Stimulated activated CD4-positive, alpha-beta T cell treated with anti-CD3 and anti-CD28 coated beads, TNF-alpha, amount 100 ng/mL, for 48 hours (primary cell): ENCODE measurements at places on chromosomes 1 and 21.

- no peak for DNase-seq
Measured at GRCh38 chr1:53047737-53048736, 14.0 kb upstream of the PODN start.

DNA sequence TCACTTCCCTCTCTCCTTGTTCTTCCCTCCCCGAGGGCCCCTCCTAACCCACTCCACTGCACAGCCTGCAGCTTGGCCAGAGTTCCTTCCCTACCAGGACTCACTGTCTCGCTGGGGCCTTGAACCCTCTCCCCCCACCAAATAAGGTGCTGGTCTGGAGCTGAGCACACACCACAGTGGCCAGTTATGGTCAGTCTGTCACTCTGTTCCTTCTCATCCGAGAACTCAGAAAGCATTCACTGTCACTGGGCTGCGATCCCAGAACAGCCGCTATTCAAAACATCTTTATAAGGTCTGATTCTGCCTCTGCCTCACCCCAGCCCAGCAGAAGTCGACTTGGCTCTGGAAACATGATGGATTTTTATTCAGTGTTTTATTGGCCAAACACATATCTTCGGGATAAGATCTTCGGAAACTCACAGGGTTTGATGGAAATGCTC, 19.8 kb upstream of the LBR start:
- no peak for DNase-seq

DNA sequence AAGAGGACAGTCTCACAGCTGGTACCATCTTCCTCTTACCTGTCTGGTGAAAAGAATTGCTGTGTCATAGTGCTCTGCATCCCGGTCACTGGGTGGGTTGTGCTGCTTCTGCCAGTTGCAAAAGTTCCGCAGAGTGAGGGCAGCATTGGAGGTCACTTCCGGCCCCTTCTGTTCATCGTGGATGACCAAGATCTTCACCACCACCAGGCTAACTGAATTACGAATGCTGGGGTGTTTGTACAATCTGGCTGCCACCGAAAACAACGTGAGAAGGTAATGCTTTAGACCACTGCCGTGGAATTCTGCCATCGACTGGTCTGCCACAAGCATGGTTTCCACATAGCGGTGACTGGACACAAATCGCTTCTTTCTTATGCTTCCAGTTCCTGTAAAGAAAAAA, 2.9 kb downstream of the ADAMTS1 start:
- no peak for DNase-seq

- no peak for DNase-seq
Measured at GRCh38 chr1:154943649-154944400, 7.3 kb upstream of the PMVK start.

DNA sequence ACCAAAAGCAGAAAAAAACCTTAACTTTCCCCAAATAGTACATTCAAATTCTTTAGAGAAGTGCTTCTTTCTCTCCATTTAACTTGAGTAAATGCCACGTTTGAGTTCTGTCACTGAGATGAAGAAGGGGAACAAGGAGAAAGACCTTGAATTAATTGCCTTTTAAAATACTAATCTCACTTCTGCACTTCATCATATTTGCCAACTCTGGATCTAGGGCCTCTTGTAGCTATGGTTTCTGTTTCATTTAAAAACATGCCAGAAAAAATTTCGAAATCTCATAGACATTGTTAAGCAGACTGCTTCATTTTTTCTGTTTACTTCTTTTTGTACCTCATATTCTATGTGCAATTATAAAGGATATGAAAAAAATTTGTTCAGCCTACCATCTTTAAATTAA, 24.6 kb downstream of the MIXL1 start:
- DNase-seq = no peak
